ENCODE measurements at places on chromosomes 5 and 9.

GRCh38 chr5:132433141-132433540 is 57.4 kb downstream of the IRF1 start:
- no peak for DNase-seq

DNA sequence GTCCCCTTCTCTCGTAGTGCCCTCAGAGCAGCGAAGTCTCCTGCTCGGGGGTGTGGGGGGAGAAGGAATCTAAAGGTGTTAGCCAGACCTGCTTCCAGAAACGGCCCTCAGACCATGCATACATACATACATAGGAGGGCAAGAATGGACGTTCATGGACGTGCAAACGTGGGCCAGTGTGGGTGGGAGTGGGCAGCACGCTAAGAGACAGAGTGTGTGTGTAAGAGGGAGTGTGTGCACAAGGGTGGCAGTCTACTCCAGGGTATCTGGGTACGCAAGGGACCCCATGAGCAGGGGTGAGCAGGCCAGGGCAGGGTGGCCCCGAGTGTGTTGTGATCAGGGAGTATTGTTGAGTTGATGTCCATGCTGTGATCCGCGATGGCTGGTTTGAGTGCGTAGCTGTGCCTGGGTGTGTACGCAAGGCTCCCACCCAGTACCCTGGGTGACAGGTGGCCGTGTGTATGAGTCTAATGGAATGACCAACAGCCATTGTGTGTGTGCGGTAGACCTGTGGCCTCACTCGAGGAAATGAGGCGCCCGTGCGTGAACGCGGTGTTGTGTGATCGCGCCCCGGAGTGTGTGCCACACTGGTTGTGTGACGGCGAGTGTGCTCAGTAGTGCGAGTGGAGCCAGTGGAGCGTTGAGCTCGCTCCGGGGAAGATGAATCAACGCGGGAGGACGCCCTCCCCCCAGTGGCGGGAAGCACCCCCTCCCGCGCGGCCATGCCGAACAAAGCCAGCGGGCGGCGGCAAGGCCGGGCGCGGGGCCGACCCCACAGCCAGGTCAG is 826 bp downstream of the GPRIN1 start:
- no peak for DNase-seq

DNA sequence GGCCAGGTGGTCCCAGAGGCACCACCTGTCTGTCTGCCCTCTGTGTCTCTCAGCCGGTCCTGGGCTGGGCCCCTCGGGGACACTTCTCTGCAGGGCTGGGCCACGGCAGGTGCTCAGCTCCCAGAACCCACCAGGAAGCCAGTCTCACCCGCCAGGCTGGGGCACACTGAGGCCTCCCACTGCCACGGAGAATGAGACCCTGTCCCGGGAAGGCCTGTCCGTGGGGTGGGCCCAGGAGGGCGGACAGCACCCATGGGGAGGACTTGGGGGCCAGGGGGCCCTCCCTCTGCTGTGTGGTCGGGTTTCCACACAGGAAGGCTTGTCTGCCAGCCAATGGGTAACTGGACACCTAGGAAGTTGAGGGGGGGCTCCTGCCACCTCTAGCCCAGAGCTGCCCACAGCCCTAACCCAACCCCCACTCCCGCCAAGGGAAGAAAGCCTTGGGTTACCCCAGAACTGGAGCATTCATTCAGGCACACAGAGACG is 4.1 kb upstream of the TUBB4B start:
- no peak for DNase-seq

- no peak for DNase-seq
Measured at GRCh38 chr5:28903643-28904042, 1865.3 kb upstream of the CDH9 start.

- DNase-seq: no peak
Measured at GRCh38 chr5:118597543-118597942, 390.8 kb downstream of the DTWD2 start.

- no peak for DNase-seq
Measured at GRCh38 chr9:124185413-124185812, 72.3 kb upstream of the NEK6 start.

DNA sequence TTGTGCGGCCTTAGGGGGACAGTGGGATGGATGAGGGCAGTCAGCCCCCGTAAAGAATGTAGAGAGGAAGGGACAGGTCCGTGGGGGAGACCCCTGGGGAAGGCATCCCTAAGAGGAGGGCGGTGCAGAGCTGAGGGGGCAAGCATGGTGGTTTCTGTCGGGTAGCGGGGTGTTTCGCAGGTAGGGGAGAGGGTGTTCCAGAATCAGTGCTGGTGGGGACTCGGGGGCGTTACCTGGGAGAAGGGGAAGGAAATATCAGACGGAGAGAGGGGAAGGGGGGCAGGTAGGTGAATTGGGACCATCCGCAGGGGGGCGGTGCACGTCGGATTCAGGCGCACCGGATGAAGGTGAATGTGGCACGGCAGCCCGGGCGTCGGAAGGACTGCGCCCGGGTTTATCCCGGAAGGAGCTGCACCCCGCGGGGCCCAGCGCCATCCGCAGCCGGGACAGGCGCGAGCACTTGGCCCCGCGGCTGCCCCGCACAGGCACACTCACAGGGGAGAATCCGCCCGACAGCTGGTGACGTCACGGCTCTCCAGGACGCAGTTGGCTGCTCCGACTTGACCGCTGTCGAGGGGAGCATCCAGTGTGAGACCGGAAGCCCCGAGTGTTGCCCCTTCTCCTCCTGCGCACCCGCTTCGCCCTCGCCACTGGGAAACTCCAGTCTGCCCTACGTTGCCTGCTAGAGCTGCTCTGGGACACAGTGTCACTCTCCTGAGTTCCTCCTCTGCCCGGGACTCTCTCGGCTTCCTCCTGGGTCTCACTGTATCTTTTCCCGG is 1.3 kb downstream of the CD72 start:
- DNase-seq: peak; percentile 56

DNA sequence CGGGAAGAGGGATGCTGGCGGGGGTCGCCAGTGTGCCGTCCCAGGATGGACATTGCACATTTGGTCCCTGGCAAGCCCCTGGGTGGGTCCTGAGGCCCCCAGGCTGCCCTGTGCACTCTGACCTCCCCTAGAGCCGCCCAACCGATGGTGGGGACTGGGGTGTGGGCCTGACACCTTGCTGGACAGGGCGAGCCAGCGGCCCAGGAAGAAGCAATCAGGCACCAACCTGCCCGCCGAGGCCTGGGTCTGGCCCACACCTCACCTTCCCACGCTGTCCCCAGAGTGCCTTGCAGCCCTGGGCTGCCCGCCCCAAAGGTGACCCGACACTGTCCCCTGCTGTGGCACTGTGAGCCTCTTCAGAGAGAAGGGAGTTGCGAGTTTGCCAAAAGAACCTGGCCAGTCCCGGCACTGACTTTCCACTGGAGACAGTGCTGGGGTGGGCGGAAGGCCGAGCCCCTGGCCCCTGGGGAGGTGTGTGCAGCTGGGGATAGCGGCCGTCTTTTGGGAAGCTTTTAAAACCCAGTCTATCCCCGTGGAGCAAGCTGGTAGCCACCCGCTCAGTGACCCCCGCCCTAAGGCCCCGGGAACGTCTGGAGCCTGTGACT is 12.0 kb upstream of the NRARP start:
- DNase-seq: no peak

DNA sequence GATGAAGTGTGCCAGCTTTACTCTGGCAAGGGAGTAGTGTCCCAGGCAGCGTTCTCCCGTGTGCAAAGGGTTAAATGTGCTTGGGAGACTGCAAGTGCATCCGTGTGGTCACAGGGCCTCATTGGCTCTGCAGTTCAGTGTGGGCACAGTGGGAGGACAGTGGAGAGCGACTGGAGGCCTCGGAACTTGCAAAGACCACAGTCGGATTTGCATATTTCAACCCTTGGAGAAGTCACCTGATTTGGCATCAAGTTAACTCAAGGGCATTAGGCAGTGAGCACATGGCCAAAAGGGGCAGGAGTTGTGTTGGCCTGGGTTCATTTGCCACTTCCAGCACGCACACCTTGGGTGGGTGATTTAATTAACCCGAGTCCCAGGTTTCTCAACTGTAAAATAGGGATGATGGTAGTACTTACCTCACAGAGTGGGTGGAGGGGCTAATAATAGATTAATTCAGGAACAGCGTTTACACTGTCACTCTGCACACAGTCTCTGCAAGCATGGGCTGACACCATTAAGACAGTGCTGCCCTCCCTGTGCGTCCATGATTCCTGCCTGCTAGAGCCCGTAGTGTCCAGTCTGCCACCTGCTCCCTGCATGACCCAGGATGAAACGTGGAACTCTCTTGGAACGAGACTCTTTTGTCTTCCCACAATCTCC is 22.7 kb downstream of the JADE2 start:
- DNase-seq: no peak

Measured in mesothelial cell of epicardium (in vitro differentiated cells).